DMS79 (cell line): ENCODE measurements at places on chromosomes 16 and 17.

DNA sequence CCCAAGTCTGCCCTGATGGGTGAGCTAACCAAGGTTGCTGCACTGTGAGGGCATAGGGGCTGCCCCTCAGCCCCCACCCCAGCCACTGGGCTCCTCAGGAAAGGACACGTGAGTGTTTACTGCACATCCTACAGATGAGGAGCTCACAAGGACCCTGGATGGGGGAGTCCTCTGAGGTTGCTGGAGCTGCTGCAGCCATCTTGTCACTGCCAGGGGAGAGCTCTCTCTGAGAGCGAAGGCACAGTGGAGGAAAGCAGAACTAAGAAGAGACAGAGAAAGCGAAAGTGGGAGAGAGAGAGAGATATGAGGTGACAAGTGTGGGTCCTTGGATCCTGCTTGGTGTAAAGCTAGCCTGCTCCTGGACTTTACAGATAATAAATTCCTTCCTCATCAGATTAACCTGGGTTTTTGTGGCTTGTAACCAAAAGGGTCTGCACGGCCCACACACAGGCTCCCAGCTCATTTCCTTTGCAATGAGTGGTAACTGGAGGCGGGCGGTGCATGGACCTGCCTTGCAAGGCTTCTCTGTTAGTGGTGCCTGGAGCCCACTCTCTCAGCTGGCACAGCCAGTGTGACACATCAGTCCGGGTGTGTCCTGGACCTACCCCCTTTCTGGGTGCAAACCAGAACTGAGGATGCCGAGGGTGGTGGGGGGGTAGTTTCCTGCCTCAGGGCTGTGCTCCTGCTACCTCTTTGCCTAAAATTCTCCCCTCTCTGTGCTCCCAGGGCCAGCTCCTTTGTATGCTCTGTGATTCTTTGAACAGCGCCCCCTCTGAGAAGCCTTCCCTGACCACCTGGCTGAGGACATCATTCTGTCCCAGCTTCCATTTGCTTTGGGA is 14.2 kb downstream of the SNX20 start:
- no peak for DNase-seq

DNA sequence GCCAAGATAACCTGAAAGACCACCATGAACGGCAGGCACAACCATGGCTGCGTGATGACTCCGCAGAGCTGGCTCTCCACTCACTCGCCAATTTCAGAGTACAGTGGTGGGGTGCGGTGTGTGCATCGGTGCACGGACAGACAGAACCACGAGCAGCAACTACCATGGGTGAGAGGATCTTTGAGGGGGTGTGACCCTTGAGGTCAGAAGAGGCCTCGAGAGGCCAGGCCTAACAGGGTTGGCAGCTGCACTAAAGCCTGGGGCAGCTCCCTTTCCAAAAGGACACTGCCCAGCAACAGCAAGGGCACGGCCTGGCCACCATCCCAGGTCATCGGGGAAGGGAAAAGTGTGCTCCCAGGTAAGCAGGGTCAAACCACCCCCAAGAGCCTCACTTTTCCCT is 1.9 kb upstream of the ECI1 start:
- no peak for DNase-seq

GRCh38 chr16:9840761-9841665 is 341.2 kb downstream of the GRIN2A start:
- no peak for DNase-seq

DNA sequence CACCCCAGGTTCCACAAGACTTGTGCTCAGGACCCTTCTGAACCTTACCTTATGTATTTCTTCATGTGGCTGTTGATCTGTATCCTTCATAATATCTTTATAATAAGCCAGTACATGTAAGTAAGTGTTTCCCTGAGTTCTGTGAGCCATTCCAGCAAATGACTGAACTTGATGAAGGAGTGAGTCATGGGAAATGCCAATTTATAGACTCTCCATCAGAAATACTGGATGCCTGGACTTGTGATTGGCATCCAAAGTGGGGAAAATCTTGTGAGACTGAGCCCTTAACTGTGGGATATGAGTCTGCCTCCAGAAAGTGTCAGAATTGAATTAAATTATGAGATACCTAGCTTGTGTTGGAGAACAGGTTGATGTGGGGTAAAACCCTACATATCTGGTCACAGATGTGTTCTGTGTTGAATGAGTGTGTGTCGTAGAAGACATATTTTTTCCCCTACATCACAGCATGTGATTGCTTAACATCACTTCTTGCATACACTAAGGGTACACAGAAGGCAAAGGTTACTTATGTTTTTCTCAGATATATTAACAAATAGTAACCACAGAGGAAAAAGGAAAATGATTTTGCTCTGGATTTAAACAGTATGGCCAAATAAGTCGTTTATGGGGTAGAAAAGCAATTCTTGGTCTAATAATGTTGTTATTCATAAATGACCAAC is 70.2 kb upstream of the NETO2 start:
- no peak for DNase-seq

DNA sequence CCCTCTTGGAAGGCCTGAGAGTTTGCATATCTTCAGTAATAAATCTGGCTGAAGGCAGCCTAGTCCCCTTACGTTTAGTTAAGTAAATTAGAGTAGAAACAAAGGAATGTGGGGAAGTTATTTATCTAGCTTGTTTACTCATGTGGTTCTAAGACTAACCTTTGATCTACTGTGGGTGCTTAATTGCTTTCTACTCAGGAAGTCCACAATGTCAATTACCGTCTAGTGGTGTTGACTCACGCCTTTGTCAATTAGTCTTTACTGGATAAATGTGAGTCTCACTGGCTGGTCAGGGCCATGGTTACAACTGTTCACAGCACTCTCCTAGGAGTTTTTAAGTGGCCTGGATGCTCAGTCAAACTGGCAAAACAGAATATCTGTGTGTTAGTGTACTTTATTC is 2338.4 kb downstream of the TP53TG3F start:
- no peak for DNase-seq

- no peak for DNase-seq
Observed at GRCh38 chr17:7176841-7177190, 2.4 kb downstream of the ASGR1 start.

DNA sequence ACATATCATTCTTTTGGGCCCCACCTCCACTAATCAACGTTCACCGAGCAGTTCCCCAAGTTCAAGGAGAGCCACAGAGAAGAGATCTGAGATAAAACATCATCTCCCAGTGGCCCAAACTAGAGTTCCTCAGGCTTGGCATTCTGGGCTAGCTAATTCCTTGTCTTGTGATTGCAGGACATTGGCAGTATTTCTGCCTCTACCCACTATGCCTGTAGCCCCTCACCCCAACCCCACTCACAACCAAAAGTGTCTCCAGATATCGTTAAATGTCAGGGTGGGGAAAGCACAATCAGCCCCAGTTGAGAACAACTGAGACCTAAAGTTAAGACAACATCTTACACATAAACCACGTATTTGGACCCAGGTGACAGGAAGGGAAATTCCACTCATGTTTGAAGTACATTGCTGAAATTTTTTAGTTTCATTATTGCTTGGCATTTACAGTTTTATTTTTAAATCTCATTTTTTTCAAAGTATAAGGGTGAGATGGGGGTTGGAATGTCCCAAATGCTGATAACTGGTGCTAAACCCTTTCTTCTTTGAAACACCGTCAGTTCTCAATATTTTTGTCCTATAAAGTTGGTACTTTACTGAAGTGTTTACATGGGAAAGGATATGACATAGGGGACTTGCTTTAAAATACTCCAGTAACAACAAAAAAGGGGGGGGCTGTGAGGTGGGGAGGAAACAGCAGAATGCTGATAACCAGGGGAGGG is 13.6 kb downstream of the ZC3H7A start:
- no peak for DNase-seq

DNA sequence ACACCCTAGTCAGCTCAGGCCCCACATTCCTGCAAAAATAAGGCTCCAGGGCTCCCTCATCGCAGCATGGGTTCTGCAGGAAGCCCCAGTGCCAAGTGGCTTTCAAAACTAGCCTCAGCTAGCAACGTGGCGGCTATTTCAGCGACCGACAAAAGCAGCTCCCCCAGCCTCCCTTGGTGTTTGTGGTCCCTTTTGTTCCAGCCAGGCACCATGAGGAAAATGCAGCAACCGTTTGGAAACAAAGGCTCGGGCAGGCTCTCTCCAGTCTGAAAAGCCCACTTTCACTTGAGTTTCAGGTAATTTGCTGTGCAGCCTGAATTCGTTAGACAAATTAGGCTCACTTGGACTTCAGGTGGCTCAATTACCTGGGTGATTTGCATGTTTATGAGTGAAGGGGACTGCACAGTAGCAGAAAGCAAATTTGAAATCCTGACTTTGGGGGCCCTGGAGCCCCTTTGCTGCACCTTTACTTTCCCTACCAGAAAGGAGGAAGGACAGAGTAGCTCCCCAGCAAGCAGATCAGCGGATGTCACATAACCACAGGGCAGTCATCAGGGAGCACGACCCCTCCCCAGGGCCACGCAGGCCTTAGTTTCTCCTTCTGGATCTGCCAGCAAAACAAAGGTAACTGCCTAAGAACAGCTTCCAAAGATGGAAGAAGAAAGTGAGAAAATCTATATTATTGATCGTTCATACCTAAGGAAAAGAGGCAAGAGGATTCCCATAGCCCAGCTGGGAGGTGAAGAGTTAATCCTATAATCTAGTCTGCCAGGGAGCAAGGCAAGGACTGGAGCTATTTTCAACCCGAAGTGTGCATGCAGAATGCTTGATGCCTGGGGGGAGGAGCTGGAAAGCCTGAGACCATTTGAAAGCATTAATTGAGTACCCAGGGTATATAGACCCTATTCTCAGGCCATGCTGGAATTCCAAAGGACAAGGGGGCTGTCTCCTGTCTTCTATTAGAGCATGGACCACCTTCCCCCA is 143.1 kb upstream of the SDK2 start:
- DNase-seq = no peak

- DNase-seq = no peak
Observed at GRCh38 chr16:70746040-70746707, 54.8 kb downstream of the VAC14 start.
